Right renal pelvis (tissue), 4 donors: ENCODE measurements at places on chromosomes 12 and 14.

GRCh38 chr12:2453076-2453760 is 341.6 kb upstream of the FKBP4 start:
- no peak for DNase-seq

- DNase-seq = no peak
Observed at GRCh38 chr12:7966563-7966962, 30.6 kb upstream of the SLC2A3 start.

DNA sequence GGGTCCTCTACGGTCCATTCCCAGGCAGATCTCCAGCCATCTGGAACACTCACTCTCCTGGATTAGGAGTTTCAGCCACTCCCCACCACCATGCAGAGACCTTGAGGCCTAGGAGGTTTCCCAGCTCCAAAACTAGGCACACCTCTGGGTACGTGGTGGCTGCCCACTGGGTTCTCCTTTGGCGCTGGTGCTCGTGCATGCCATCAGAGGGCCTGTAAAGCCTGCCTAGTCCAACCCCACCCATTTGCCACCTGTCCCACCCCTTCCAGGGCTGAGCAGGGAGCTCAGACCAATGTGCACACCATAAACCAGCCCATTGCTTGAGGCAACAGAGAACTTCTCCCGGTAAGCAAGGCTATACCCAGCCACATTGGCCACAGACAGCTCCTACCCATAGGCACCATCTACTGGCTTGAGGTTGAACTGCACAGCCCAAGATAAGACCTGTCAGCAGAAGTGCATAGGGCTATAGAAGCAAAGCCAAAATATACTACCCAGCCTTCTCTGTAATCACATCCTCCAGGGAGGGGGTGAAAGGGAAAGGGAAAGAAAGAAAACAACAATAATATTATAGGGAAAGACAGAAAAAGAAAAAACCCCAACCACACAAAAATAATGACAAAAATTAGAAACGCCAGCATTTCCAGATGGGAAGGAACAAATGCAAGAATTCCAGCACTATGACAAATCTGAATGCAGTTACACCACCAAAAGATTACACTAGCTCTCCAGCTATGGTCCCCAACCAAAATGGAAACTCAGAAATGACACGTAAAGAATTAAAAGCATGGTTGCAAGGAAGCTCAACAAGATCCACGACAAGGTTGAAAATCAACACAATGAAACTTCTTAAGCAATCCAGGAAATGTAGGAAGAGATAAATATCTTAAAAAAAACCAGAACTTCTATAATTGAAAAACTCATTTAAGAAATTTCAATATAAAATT is 111.9 kb upstream of the CCDC175 start:
- no peak for DNase-seq

- no peak for DNase-seq
Observed at GRCh38 chr12:56223571-56224101, 506 bp upstream of the NABP2 start.

DNA sequence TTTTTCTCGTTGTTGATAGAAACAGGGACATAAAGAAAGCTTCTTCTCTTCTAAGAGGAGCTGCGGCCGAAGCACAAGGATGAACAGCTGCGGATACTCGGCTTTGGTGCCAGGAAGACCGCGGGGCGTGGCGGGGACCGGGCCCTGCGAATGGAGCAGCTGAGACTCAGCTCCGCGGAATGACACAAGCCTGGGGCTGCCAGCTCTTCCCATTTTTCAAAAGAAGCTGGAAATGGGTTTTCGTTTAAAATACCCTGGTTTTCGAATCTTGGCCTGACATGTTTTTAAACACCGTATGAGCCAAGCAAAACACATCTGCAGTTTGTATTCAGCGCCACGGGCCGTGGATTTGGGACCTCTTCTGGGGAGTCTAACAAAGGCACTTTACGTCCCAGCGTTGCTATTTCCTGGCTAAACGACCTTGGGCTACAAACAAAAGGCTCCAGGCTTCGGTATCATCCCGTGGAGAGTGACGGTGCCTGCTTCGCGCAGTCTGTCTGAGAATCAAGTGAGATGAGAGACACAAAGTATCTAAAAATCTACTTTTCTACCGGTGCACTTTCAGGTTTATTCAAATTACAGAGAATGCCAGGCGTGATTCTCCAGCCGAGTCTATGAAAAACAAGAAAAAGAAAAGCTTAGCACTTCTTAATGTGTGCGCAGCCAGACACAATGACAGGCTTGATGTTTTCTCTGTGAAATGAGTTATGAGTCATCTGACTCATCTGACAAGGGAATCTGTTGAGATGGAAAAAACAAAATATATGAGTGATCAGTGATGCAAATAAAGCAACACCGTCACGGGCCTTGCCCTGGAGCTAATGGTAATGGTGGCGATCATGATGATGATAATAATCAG is 114.0 kb upstream of the TMEM132D start:
- DNase-seq = no peak

- DNase-seq = no peak
Observed at GRCh38 chr12:42853370-42854140, 264.0 kb upstream of the PRICKLE1 start.

GRCh38 chr14:49159081-49159480 is 427.1 kb downstream of the RPS29 start:
- DNase-seq = no peak

- no peak for DNase-seq
Observed at GRCh38 chr14:51482102-51482501, 169.6 kb upstream of the FRMD6 start.

DNA sequence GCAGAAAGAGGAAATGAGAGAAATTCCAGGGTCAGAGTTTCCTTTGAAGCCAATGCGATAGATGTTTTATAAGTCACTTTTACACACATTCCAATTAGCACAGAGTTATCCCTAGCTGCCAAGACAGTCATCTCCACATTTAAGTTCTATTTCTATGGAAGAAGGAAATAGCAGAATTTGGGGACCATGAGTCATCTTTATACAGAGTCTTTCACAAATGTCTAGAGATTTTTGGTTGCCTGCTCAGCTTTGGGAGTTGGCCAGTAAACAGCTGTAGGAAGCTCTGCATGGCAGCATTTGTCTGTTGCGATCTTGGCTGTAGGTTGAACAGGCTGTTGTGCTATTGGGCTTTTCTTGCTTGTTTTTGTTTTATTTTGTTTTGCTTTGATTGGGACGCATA is 884.3 kb downstream of the GALC start:
- DNase-seq = no peak

GRCh38 chr12:53696655-53697331 is 20.9 kb upstream of the ATP5MC2 start:
- DNase-seq = no peak

GRCh38 chr12:9255837-9256236 is 47.6 kb upstream of the PZP start:
- DNase-seq = no peak

- DNase-seq = no peak
Observed at GRCh38 chr12:5267603-5268423, 164.1 kb upstream of the NTF3 start.

DNA sequence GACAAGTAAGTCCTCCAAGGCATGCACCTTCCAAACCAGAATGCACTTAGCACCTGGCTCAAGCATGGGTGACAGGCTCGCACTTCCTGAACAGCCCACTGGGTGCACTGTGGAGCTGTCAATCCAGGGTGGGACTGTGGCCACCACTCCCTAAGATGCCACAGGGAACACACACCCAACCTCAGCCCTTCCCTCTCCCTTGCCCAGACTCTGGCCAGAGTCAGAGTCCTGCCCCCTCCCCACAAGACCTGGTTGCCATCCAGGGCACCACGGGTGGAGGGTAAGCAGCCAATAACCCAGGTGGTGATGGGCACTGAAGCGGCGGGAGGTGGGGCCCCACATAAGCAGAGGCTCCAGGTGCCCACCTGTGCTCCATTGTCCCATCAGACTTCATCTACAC is 160.6 kb downstream of the MYRFL start:
- DNase-seq = no peak

GRCh38 chr12:68482014-68482413 is 128.7 kb upstream of the RAP1B start:
- no peak for DNase-seq
